ENCODE measurements at places on chromosomes 16 and 17. TPM values are rescaled to one million over a fixed set of nuclear protein-coding genes. Genes with fewer than 3 reads are reported as not detected.
A peak's percentile ranks its signal among the peaks of the same experiment; 100 is the strongest.

DNA sequence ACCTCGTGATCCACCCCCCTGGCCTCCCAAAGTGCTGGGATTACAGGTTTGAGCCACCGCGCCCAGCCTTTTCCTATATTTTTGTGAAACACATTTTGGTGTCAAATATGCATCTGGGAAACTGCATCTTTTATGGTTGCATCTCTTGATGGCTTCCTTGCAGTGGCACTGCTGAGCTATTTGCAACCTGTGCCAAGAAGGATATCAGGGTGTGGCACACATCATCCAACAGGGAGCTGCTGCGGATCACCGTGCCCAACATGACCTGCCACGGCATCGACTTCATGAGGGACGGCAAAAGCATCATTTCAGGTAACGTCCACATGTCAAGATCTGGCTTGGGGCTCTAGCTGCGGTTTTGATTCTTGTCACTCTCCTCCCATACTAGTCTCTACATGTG is 16.8 kb upstream of the USP43 start:
- no peak for DNase-seq

DNA sequence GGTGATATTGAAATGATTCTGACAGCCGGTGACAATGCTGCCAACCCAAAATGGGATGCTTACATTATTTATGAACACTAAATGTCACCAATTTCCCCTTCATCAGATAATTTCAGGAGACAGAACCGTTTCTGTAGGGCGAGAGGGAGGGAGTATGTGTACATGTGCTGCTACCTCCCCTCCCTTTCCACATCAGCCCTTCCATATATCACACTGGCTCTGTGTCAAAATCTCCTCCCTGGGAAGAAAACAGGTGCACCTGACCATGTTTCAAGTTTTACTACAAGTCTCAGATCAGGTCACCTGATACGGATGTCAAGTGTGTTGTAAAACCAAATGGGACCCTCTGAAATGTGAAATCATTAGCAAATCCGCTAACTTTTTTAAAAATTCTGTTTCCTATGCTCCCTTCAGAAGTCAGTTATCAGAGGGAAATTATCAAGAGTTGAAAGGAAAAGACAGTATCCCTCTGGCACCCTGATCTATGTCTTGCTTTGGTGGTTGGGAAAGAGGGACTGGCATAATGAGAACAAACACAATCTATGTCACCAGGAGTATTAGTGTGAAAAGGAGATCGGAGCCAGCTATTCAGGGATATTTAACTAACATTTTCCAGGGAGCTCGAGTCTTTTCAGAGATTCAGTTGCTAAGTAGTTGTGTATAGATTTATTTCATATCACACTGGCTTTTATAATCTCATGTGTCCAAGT is 1002.3 kb upstream of the CDH8 start:
- no peak for DNase-seq

DNA sequence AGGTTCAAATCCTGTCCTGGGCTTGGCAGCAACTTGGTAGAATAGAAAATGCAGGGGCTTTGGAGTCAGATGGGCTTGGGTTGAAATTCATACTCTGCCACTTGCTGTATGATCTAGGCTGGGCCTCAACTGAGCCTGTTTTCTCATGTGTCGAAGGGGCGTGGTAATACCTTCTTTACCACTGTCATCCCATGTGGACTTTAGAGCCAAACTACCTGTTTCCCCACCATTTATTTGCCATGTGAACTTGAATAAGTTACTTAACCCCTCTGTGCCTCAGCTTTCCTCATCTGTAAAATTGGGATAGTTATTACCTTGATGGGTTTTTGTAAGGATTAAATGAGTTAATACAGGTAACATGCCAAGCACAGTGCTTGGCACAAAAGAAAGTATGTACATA is 106.0 kb downstream of the COPRS start:
- no peak for DNase-seq

DNA sequence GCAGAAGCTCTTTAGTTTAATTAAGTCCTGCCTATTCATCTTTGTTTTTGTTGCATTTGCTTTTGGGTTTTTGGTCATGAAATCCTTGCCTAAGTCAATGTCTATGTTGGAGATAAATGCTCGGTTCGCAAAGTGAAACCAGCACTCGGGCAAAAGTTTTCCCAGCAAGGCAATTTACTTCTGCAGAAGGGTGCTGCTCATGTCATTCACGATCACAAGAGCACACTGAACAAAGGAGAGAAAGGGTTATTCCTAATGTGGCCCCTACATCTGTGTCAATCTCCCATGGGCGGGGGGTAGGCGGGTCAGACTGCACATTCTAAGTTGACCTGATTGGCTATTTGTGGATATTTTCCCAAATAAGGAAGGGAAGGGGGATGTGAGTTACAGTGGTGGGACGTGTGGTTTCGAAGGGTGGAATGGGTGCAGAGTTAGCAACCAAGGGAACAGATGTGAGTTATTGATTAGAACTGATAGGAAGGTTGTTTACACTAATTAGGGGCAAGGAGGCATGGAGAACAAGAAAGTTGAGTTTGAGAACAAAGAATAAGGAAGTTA is 23.0 kb downstream of the ATF7IP2 start:
- peak; percentile 24 for DNase-seq

GRCh38 chr17:55068862-55069811 is 100.6 kb downstream of the STXBP4 start:
- DNase-seq: no peak

GRCh38 chr16:77009453-77009852 is 181.5 kb upstream of the MON1B start:
- DNase-seq: no peak

- no peak for DNase-seq
Measured at GRCh38 chr16:75292691-75293090, 41.3 kb upstream of the BCAR1 start.

RUNDC3A gene
- total RNA-seq: 0.12 TPM

RAC3 gene
- total RNA-seq: 16.4 TPM

TLCD2 gene
- total RNA-seq: 0.32 TPM

AFMID gene
- 9.7 TPM for total RNA-seq

MT4 gene
- total RNA-seq: not detected

PYCARD gene
- 8.9 TPM for total RNA-seq
